Neural progenitor cell (in vitro differentiated cells): ENCODE measurements at places on chromosomes 11 and 22. TPM values are rescaled to one million over a fixed set of nuclear protein-coding genes. Genes with fewer than 3 reads are reported as not detected.

GRCh38 chr22:22446517-22446916 lies 62.0 kb downstream of the ZNF280B start:
- DNase-seq: no peak

GRCh38 chr22:28017558-28017820 lies 98.4 kb upstream of the PITPNB start:
- DNase-seq: no peak

GRCh38 chr11:11531131-11531908 lies 90.5 kb downstream of the GALNT18 start:
- DNase-seq: no peak

The DDI1 gene
- total RNA-seq: not detected in 2 replicates

The ELFN2 gene
- total RNA-seq: 0.82 and 1.1 TPM in 2 replicates
